Large intestine (tissue), 12 donors: ENCODE measurements at places on chromosomes 6 and 20.

- DNase-seq: no peak
- H3K27ac ChIP-seq: peak overlapping the region; percentile 64
- H3K4me1 ChIP-seq: peaks cover 8% of the 10 kb centered on the region
- H3K4me3 ChIP-seq: no peak overlapping the region
Observed at GRCh38 chr6:22149096-22149495, 147.7 kb downstream of the PRL start.

GRCh38 chr6:142548566-142548965 lies 246.8 kb downstream of the ADGRG6 start:
- H3K36me3 ChIP-seq: no peaks in the 10 kb centered on the region
- H3K4me1 ChIP-seq: no peaks in the 10 kb centered on the region
- H3K27ac ChIP-seq: no peak overlapping the region

DNA sequence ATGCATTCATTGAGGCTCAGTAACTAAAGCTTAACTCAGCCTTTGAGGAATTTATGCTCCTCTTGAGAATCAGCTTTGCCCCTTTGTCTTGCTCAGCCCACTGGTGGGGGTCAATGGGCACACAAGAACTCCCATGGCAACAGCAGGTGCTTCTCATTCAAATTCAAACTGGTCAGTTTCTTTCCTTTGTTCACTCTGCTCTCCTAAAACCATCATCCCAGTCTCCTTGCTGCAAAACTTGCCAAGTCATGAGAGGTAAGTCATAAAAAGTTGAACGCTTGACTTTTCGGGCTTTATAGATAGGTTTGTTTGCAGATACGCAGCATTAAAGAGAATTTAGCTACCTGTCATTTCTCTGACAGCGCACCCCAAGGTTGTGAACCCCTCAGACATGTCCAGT lies 146.8 kb downstream of the TFAP2A start:
- H3K36me3 ChIP-seq: no peaks in the 10 kb centered on the region
- no peaks in the 10 kb centered on the region for H3K4me1 ChIP-seq
- H3K27ac ChIP-seq: no peak overlapping the region

- H3K4me3 ChIP-seq: no peak overlapping the region
- H3K27ac ChIP-seq: no peak overlapping the region
- no peaks in the 10 kb centered on the region for H3K27me3 ChIP-seq
- no peaks in the 10 kb centered on the region for H3K36me3 ChIP-seq
Observed at GRCh38 chr6:163460307-163460782, 45.8 kb downstream of the QKI start.

DNA sequence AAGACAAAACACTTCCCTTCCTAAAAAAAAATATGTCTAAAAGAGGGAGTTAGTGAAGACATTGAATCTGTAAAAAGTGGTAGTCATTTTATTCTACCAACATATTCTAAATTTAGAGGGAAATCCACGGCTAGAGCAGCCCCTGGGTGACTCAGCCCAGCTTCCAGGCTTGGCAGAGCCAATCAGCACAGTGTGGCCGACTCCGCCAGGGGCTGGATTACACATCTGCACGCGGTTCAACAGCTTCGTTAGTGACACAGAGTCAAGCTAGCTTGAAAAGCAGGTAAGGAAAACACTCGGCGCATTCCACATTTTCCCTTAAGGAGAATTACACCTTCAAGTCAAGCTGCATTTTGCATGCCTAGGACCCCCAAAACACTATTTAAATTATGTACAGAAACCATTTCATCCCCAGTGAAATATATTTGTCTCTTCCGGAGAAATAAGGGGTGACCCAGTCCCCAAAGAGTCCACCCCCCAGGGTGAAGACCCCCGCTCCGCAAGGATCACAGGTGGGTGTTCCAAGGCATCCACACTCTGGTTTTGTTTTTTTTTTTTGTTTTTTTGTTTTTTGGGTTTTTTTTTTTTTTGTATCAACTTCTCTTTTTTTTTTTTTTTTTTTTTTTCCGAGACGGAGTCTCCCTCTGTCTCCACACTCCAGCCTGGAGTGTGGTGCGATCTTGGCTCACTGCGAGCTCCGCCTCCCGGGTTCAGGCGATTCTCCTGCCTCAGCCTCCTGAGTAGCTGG lies 58.4 kb upstream of the ARID1B start:
- no peak overlapping the region for H3K4me3 ChIP-seq
- DNase-seq: no peak
- no peaks in the 10 kb centered on the region for H3K27me3 ChIP-seq
